Germinal center (tissue), 1 donor: ENCODE measurements at places on chromosomes 4 and X.

DNA sequence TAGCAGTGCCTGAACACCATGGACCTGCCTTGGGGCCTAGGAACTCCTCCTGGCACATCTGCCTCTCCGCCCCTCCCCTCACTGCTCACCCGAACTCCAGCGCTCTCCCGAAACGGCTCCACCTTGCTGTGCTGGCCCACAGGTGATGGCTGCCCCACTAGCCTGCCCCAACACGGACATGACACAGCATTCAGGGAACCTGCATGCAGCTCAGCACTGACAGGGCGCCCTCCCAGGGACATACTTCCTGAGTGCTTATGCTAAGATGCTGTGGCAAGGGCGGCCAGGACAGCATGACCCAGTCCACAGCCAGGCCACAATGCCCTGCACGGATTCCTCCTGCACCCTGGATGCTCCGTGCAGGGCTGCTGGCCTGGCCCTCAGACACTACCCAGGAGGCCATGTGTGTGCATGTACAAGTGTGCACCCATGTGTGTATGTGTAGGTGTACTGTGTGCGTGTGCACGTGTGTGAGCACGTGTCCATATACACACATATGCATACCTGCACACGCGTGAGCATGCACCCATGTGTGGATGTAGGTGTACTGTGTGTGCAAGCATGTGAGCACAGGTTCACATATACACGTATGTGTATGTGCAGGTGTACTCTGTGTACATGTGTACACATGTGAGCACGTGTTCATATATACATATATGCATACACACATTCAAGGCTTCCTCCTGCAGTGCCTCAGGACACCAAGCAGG is 6.0 kb downstream of the TMEM271 start:
- DNase-seq: no peak

DNA sequence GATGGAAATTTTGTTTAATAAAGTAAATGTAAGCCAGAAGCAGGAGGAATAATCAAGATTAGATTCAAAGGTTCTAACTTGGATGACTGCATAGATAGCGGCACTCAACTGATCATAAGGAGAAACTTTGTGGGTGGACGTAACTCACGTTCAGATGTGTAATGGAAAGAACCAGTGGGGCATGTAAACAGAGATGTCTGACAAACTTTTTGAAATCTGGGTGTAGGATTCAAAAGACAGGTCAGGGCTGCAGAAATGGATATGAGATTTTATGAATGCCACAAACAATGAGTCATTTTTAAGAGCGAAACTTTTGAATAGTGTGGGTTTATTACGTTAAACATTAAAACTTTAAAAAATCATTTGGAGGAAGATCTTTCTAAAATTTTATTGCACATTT is 375.6 kb downstream of the GBA3 start:
- no peak for DNase-seq

GRCh38 chr4:56874923-56875322 is 32.8 kb upstream of the REST start:
- DNase-seq: no peak

DNA sequence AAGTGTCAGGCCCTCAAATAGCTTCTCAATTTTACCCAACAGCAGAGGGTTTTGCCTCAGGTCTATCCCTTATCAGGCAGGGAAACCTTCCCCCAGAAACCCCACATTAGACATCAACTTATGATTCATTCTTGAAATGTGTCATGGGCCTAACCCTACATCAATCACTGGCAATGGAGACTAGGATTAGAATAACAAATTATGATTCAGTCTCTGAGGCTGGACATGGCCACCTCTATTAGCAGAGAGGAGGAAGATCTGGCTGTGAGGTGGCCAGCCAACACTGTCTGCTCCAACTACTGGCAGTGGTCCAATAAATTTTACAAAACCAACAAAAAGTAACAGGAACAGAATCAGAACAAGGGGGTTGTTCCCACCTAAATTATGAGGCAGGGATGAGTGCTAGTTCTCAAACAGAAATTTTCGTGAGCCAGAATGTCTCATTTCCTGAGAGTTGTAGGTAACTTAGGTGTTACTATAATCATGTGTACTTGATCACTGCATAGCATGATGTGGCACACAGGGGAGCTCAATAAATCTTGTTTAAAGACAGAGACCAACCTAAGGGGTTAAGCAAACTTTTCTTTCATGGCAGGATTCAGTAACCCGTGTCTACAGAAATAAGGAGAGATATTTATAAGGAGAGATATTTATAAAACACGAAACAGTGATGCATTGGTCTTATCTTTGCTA is 126.8 kb downstream of the NFKB1 start:
- DNase-seq: no peak

DNA sequence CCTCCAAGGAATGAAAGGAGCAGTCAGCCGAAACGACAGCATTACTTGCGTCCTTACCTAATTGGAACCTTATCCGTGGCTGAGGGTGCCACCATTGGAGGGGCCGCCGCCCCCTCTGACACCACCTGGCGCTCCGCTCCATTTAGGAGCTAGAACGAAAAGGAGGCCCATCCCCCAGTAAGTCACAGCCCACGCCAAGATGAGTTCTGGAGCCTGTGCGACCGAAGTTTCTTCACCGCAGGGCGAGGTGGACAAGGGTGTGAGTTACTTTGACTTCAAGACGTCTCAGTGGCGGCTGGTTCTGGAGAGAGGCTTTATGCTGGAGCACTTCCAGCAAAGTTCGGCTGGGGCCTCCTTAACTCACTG is 729 bp upstream of the IRF2 start:
- DNase-seq: peak; percentile 59

DNA sequence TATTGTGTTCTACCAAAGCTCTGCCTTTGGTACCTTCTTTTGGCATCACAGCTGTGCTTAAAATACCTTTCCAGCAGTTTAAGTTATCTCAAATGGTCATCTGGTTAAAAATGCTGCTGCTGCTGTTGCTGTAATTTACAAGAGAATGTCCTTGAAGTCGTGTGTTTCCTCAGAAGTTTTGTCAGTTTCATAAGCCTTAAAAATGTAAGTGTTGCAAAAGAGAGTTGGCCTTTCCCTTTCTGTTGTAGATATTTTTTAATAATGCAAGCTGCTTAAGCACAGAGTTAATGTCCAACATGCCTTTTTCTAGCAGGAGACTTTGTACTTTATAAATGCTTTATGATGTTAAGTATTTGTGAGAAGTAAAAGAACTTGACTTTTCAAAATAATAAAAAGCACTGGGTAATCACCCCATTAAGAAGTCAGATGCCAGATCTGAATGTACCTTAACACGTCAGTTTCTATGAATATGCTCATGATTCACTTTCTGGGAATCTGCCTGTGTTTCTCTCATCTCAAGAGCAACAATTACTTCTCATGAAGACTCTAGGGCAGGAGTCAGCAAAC is 35.3 kb upstream of the TENM3 start:
- no peak for DNase-seq

DNA sequence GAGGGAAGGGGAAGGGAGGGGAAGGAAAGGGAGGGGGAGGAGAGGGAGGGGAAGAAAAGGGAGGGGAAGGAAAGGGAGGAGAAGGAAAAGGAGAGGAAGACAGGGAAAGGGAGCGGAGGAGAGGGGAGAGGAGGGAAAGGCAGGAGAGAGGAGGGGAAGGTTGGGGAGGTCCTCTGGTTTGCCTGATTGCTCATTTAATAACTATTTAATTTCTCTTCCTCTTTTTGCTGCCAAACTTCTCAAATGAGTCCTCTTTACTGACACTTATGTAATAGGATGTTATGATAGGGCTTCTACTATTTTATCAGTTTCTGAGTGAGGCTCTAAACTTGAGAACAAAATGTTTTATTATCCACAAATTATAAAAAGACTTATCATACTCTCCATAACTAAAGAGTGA is 35.4 kb upstream of the PPA2 start:
- peak; percentile 21 for DNase-seq

- DNase-seq: no peak
Measured at GRCh38 chrX:115679460-115679859, 118.5 kb downstream of the PLS3 start.

DNA sequence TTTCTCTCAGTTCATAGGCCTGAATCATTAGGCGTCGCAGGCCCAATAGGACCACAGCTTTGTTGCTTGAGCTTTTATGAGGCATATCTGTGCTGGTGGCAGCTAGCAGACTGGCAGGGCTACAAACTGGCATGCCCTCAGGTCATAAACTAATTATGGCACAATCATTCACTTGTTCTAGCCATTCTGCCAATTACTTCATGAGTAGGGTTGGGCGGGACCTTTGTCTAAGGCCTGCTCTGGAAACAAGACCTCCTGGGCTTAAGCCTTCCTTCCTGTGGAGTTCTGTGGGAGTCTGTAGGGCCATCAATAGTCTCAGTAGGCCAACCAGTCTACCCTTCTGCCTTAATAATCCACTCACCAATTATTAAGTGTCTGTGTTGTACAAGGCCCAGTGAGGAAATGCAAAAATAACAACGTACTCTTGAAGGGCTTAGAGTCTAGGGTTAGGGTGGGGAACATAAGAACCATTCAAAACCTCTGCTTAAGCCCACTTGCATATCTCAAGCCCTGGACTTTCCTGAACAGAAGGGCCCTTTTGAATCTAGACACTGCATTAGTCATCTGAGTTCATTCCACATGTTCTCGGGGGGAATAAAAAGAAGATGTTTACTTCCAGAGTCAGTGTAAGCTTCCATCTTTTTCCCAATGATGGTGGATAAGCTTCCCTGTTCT is 44.5 kb downstream of the SHROOM4 start:
- DNase-seq: no peak

DNA sequence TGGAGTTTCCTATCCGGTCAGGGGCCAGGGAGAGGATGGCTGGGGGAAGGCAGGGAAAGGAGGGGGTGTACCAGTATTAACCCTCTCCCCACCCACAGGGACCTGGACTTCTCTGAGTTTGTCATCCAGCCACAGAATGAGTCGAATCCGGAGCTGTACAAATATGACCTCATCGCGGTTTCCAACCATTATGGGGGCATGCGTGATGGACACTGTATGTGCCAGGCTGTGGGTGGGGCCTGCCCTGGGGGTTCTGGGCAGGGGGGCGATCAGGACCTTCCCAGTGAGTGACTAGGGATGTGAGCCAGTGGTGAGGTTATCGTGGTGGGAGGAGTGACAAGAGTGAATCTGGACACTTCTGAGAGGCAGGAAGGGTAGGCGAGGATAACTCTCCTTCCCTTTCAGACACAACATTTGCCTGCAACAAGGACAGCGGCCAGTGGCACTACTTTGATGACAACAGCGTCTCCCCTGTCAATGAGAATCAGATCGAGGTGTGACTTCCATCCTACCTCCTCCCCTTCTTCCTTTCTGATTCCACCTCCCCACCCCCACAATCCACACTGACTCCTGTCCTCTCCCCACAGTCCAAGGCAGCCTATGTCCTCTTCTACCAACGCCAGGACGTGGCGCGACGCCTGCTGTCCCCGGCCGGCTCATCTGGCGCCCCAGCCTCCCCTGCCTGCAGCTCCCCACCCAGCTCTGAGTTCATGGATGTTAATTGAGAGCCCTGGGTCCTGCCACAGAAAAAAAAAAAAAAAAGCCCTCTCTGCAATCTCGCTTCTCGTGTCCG is 14.6 kb downstream of the USP11 start:
- no peak for DNase-seq

DNA sequence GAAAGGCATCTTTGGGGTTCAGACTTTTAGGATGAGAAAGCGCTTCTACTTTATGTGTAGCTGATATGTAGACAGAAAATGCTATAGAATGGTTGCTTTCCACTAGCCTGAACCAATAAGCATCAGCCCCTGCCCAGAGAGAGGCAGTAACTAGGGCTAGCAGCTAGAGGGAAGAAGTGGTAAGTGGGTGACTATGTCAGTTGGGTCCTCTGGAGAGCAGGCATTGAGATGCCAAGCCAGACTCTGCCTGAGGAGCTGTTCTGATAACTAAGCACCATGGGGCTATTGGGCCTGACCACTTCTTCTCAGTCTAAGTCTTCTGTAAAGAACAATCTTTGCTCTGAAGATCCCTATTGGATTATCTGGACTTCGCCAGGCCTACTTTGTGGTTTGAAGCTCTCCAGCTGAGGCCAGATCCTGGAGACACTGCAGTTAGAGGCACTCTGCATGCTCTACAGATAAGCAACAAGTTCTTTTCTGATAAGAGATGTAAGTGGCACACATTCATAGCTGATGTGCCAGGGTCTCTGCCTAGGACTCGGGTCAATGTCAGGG is 146.1 kb downstream of the RBM46 start:
- no peak for DNase-seq

DNA sequence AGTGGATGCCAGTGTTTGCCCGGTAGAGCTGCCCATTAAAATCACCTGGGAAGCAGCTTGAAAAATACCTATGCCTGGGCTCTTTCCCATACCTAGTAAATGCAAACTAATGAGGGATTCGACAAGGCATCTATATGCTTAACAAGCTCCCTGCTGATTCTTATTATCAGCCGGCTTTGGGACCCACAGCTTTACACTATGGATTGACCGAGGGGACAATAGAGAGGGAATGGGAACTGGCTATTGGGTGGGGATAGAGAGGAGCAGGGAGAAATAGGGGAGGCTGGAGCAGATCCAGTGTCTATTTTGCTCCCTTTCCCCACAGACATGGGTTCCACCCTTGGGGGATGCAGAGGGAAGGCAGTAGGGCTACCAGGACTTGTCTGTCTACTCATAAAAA is 103.1 kb upstream of the TEX13D start:
- no peak for DNase-seq

DNA sequence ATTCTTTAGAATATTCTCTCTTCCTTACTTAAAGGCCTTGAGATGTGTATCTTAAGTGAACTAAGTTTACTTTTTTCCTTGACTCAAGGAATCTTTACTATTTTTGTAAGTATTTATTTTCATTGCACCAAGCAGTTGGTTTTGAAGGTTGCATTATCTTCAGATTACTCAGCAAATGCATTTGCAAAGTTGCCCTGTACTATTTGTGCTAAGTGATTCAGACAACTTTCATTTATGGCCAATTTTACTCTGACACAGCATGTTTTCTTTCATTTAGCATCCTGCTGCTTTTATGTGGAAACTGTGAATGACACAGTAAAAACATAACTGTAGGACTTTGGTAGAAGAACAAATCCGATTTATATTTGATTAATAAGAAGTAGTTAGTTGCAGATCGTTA is 191.0 kb downstream of the CCSER1 start:
- DNase-seq: no peak

GRCh38 chr4:95847908-95848460 is 8.1 kb downstream of the PDHA2 start:
- DNase-seq: no peak

DNA sequence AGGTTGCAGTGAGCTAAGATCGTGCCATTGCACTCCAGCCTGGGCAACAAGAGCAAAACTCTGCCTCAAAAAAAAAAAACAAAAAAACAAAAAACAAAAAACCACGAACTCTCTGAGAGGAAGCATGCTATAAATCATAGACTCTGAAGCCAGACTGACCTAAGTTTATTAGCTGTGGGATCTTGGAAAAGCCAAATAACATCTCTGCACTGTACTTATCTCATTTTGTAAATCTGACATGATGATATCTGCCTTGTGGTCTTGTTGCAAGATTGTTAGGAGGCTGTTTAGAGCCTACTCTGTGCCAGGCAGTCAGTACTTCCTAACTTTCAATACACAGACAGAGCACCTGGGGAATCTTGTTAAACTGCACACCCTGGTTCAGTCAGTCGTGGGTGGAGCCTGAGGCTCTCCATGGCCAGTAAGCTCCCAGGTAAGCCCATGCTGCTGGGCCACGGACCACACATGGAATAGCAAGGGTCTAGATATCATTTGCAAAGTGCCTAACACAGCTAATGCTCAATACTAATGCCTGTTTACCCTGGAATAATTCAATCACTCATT is 107.6 kb upstream of the SMIM10 start:
- DNase-seq: no peak

GRCh38 chrX:9465380-9466123 is 694 bp downstream of the TBL1X start:
- peak; percentile 14 for DNase-seq

- no peak for DNase-seq
Measured at GRCh38 chrX:133749370-133749769, 236.0 kb downstream of the GPC3 start.

- no peak for DNase-seq
Measured at GRCh38 chr4:183449193-183449882, 4.9 kb downstream of the CDKN2AIP start.
